ENCODE measurements at places on chromosomes 11 and 22. TPM values are rescaled to one million over a fixed set of nuclear protein-coding genes. Genes with fewer than 3 reads are reported as not detected.

The MUC6 gene
- 0.10 TPM for polyA plus RNA-seq

The LBHD1 gene
- polyA plus RNA-seq, result 7.1 TPM

The LYVE1 gene
- 55.4 TPM for polyA plus RNA-seq

DNA sequence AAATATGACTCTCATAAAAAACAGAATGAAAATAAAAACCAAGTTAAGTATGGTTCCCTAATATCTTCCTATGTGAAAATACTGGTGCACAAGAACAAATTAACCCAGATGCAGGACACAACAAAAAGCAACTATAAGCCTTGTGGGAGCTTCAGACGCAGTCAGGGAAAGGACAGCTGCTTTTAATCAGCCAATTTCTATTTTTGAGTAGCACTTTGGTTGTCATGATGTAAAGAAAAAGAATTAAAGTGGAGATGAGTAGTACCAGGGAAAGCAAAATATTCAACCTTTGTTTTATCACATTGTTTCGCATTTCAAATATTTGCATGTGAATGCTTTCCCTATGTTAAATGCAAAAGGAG lies 339.9 kb downstream of the SOX6 start:
- no peak for DNase-seq

DNA sequence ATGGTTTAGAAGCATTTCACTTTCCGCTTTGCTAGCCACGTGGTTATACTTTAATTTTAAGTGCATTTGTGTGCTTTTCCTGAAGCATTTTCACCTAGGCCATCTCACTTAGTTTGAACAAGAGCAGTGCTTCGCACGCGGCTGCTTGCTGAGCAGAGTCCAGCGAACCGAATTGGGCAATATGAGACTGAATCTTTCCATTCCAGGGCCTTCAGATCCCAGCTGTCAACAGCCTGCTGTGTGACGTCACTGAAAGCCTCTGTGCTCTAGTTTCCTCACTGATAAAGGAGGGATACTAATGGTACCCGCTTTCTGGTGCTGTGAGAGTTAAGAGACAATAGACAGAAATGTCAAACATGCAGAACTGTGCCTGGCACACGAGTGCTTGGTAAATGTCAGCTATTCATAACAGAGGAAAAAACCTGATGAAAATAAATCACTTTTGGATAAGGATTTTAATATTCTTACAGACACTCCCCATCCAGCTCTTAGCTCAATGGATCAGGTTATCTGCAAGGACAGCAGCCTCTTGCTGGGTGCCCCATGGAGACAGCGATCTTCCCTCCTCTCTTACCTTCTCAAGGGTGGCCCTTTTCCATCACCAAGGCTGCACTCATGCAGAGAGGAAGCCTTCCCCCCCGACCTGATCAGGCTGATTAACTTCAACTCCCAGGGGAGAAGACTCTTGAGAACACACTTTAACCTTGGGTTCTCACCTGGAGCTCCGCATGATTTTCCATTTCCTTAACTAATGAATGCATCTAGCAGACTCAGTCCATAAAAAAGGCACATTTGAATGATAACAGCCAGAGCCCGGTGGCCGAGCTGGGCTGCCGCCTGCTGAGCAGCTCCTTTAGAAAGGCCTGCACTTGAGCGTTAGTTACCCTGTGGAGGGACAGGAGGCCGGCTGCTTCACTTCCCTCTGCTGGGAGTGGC lies 3.5 kb upstream of the GLB1L3 start:
- no peak for DNase-seq

DNA sequence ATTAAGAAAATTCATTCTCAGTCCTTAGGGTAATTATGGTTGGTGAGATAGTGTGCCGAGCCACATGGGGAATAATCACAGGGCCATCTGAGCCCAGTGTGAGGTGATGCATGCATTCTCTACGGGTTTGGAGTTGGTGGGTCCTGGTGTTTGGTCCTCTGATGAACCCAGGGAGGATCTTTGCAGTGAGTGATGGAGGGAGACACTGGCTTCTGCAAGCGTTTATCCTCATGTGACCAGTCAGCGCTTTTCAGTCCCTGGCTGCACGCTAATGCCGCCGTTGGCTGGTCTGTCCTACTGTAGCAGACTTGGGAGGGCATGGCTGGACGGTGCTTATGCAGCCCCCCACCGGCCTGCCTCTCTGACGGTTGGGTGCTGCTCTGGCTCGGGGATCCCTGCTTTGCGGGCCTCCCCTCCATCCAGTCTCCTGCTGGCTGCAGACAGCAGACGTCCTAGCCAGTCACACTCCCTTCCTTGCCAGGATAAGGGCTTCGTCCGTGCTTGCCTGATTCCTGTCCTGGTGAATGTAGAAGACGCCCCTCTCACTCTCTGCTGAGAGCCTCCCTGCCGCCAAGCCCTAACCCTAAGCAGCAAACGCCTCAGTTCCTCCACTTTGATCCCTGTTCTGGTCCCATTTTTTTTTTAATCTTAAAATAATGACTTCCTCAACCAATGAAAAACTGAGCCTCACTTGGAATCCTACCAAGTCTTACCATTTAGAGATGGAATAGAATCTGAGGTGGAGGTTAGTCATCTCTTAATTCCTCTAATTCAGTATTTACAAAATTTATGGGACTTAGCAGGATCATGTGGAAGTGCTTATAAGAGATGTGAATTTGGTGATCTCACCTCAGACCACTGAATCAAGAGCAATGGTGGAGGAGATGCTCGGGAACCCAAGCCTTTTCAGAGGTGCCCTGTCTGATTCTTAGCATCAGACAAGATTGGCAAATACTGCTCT lies 143.7 kb upstream of the SORL1-AS1 start:
- no peak for DNase-seq
